Stimulated activated CD8-positive, alpha-beta memory T cell treated with anti-CD3 and anti-CD28 coated beads, Interleukin-7, amount 100 ng/mL, for 24 hours (primary cell): ENCODE measurements at places on chromosomes 3 and 15.

- no peak for DNase-seq
Observed at GRCh38 chr3:53114412-53115074, 15.7 kb downstream of the RFT1 start.

- no peak for DNase-seq
Observed at GRCh38 chr15:88690331-88690730, 51.5 kb downstream of the ISG20 start.

GRCh38 chr15:47561102-47561501 lies 156.2 kb upstream of the SEMA6D start:
- no peak for DNase-seq

GRCh38 chr15:27084844-27085243 lies 113.9 kb downstream of the GABRG3 start:
- no peak for DNase-seq

DNA sequence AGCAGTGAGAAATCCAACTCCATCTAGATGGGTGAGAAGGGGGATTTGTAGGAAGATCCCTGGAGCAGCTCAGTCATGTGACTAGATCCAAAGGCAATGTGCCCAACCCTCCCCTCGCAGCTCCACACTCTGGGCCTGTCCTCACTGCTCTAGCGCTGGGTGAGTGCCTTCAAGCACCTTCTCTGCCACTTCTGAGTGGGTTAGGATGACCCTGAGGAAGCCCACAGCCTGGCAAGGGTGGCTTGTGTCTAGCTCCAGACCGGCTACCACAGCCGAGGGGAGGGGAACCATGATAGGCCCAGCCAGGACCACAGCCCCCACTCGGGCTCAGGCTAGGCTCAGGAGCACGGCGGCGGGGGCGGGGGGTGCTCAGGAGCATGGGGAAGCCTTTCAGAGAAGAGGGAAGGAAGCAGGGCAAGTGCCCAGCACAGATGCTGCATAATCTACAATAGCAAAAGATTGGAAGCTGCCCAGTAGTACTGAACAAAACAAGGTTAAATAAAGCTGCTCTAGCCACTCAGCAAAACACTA lies 1.7 kb downstream of the SPATA12 start:
- no peak for DNase-seq

DNA sequence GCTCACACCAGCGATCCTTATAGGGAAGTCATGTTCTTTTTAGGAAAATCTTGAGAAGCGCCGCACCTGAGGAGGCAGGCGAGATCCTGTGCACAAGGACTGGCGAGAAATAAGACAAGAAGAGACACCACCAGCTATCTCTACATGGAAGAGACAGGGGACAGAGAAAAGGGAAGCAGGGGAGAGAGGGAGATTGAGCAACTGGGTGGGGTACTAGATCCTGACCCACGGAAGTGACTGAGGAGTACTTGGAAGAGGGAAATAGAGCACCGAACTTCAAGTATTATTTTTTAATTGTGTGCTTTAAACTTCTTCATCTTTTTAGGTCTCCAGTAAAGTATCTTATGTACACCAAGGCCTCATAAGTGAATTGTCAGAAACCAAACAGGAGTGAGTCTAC lies 742.0 kb upstream of the LMCD1 start:
- DNase-seq: no peak

DNA sequence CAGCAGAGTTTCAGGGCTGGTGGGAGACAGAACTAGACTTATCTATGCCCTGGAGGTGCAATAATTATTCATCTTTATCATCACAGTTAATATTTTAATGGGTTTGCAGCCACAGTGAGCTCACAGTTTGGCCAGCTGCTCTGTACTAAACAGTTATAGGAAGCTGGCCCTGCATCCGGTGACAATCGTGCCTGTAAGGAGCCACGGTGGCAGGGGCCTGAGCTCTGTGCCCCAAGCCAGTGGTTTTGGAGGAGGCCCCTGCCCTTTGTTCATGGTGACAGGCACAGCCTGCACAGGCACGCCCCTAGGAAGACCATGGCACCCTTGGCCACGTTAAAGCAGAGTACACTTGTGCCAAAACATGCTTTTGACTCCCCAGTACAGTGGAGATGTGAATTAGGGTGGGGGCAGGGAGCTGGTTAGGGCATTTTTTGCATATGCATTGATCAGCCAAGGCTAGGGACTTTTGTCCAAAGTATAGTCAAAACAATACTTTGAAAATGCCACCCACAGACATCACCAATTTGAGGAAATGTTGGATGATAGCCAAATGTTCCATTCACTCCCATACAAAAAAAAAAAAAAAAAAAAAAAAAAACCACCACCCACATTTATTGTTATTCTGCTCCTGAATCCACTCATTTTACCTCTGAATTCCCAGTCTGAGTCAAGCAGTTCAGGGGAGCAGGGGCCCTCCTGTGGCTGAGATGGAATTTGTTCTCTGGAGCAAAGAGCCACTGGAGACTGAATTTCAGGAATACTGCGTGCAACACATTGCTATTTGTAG lies 3.4 kb upstream of the RFTN1 start:
- no peak for DNase-seq

- no peak for DNase-seq
Observed at GRCh38 chr3:36695769-36696137, 68.6 kb downstream of the DCLK3 start.

- DNase-seq: no peak
Observed at GRCh38 chr3:55585856-55586255, 98.8 kb upstream of the WNT5A start.

GRCh38 chr3:139721370-139721769 lies 43.6 kb upstream of the NMNAT3 start:
- DNase-seq: no peak

GRCh38 chr15:38084289-38084688 lies 149.8 kb downstream of the TMCO5A start:
- DNase-seq: no peak

- no peak for DNase-seq
Observed at GRCh38 chr3:13120289-13120927, 47.2 kb upstream of the IQSEC1 start.

GRCh38 chr3:60523536-60523935 lies 727.7 kb downstream of the FHIT start:
- DNase-seq: no peak

GRCh38 chr3:183731611-183732010 lies 34.0 kb downstream of the YEATS2 start:
- no peak for DNase-seq
